ENCODE measurements at places on chromosomes 13 and 19. TPM values are rescaled to one million over a fixed set of nuclear protein-coding genes. Genes with fewer than 3 reads are reported as not detected.
A peak's percentile ranks its signal among the peaks of the same experiment; 100 is the strongest.

PGLYRP2 gene
- total RNA-seq, result not detected

ZNF576 gene
- total RNA-seq, result 21.4 TPM

DNA sequence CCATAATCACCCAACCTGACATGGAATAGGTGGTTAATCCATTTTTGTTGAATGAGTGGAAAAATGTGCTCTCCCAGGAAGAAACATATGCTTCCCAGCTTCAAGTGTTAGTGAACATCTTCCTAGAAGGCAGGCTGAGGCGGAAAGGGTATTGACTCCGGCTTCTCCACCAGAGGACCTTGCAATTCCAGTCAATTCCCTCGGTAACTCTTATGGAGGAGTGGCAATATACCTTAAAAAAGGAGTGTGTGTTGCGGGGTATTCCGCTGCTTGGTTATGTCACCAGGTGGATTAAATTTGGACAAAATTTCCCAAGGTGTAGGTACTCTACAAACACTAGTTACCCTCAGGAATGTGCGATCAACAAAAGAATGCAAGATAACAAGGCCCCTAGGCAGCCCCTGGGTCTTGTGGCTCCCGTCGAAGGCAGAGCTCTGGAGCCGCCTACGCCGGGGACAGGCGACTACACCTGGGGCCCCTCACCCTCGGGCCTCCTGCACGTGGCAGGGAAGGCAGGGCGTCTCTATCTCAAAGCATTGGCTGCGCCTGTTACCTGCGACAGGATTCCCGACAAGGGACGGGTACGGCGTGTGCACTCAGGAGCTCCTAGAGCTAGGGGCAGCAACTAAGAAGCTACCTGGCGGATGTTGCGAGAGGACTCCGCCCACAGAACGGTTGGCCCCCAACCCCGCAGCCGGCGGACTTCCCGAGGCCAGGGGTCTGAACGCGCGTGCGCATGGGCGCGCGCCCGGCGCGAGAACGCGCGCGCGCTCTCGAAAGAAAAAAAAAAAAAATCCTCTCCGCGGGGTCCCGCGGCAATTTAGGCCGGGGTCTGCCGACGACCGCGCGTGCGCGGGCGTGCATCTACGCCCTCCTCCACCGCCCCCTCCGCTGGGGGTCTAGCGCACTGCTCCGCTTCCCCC, at the start of gene WDR87:
Gene WDR87 (minus strand): TSS at position 649 of the 923 bp plus-strand sequence. CDS start 8,355 bp downstream, outside the sequence.
- DNase-seq, result peak; percentile 39

DNA sequence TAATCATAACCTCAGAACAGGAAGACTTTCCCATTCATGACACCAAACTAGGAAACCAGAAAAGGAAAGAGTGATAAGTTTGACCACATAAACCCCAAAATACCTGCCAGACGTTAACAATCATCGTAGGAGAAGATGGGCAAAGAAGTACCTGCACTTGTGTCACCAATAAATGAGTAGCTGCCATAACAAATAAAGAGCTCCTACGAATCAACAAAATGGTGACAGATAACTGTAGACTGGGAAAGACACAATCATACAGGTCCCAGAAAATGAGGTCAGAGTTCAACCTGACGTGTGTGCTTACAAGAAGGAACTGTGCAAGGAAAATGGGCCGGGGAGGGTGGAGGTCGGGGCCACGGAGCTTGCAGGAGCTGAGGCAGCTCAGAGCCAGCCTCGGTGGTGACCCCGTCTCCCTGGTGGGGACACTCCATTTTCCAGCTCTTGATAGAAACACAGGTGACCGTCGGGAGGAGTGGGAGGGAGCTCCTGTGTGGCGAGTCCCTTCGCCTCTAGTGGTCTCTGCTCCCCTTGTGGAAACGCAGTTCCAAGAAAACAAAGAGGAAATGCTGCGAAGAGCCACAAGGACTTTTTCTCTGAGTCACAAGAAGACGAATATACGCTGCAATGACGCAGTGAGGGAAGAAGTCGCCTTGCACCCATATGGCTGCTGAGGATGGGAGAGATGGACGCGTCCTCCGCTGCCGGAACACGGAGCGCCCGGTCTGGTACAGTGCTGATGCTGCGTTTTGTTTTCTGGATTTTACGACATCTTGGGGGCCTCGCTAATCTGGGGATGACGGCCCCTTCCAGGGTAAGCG, 9.5 kb downstream of the PIP5K1C start:
- DNase-seq, result no peak

CEACAM5 gene
- not detected for total RNA-seq

DNA sequence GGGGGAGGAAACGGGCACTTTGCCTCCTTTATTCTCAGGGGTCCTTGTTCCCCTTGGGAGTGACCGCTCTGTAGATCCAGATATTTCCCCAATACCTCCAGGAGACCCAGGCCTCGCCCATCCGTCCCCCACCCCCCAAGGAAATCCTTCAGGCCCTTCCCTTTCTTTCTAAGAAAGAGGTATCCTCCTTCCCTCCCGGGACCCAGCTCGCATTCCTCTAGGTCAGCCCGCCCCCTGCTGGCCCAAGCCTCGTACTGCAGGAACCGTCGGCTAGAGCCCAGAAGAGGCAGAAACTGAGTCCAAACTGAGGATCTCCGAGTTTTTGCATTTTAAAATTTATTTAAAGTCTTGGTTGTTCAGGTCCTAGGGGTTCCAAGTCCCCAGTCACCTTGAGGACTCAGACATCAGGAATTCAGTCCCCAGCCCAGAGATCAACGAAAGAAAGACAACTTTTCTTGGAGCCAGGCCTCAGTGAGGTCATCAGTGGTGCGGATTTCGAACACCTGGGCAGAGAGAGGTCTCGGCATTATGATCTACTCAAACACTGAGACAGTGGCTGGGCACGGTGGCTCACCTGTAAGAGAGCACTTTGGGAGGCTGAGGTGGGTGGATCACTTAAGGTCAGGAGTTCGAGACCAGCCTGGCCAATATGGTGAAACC, 7.5 kb upstream of the LRFN1 start:
- peak; percentile 88 for DNase-seq

DNA sequence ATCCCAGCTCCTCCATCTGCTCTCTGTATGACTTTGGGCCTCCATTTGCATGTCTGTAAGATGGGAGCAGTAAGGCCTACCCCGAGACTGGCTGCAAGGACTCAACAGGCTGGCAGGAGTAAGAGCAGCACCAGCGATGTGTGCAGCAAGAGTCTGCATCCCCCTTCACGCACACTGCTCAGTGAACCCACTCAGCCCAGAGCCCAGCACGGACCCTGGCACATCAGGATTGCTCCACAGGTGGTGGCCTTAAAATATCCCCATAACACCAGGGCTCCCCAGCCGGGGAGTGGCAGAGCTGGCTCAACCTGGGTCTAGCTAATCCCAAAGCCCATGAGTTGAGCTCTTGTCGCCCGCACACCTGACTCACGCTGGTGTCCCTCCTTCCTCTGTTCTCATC, 23.4 kb downstream of the VRK3 start:
- DNase-seq, result no peak

DNA sequence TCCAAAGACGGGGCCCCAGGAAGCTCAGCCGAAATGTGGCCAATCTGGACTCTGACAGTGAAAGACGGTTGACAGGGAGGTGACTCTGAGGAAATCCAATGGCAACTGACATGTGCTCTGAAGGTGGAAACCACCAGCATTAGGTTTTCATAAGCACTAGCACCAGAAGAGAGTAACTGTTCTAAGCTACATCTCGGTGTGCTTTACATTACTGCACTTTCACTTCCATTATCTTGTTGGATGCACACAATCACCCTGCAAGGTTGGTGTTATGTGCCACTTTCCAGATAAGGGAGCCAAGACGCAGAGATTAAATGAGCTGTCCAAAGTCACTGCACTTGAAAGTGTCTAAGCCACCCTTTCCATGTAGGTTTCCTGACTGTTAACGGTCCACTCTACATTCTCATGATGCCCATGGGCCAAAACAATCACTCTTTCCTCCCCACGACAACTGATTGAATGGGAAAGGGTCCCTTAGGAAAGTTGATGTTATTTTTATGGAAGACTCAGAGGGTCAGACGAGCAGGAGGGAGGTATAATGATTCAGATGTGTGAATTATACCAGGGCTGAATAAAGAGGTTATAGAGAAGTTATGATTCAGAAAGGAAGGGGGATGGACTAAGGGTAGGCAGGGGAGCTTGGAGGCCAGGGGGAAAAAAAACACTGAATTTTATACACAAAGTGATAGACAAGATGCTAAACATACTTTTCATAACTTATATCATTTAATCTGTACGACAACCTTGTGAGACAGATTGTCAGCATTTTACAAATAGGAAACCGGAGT, 52.8 kb downstream of the RUBCNL start:
- no peak for DNase-seq

- no peak for DNase-seq
Observed at GRCh38 chr13:21150013-21150412, 26.3 kb downstream of the SKA3 start.

- DNase-seq, result no peak
Observed at GRCh38 chr13:46797501-46798237, 708 bp upstream of the ESD start.

DNA sequence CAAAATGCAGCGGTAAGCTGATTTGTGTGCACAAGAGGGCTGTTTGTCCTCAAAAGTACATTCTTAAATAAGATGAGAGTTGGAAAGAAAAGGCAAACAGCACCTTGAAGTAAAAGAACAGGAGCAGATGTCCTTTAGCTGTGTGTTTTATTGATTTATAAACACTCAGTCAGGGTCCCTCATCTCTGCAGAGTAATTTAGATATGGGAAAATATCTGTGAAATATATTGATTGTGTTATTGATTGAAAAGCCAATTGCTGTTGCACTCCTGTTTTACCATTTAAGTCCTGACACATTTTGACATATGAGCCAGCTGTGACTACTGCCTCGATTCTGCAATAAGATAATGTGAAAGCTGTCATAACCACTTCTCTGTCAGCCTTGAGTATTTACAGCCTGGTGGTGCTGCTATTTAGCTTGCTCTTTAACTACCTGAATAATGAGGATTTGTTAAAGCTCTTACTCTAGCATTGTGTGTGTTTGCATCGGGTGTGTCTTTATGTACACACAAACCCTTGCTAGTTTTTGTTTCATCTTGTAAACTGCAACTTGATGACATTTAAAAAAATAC, 550.1 kb downstream of the DACH1 start:
- no peak for DNase-seq

- DNase-seq, result no peak
Observed at GRCh38 chr13:98582947-98583346, 6.0 kb upstream of the STK24 start.

TMEM272 gene
- not detected for total RNA-seq

ACP7 gene
- not detected for total RNA-seq

ZSCAN4 gene
- not detected for total RNA-seq

INAFM1 gene
- total RNA-seq, result 71.7 TPM

DNA sequence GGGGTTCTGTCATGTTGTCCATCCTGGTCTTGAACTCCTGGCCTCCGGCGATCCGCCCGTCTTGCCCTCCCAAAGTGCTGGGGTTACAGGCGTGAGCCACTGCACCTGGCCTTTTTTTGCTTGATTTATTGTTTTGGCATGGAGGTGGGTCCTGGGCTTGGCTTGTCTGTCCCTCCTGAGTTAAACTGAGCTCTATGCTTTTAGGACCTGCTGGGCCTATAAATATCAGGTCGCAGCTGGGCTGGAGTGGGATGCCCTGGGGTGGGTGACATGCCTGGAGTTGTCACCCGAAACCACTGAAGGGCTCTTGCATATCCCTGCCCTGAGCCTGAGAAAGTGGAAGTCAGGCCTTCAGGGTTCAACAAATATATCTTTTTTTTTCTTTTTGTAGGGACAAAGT, 5.5 kb downstream of the ARRDC5 start:
- DNase-seq, result no peak

DNA sequence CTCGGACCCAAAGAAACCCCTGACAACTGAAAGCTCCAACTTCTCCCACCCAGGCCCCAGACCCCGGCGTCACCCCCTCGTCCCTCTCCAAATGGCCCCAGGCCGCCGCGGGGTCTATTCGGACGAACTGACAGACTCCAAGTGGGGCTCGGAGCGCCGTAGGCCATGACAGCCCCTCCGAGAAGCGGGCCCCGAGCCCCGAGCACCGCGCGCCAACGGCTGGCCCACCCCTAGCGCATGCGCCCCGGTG, 360 bp downstream of the DDX39A start:
- no peak for DNase-seq

CKM gene
- 0.39 TPM for total RNA-seq

DNA sequence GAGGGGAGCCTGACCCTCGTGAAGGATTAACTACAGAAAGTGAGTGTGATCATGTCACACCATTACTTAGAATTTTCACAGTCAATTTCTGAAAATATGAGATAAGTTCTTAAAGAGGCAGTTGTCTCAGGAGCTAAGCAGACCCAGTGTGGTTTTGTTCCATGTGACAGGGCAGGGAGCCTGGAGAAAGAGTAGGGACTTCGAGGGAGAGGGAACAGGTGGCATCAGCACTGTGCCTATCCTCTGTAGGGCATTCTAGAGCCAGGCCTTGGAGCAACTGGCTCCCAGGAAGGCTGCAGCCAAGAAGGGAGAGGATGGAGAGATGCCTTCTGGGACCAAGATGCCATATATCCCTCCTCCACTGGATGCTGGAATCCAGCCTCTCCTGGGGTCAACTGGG, 183.0 kb downstream of the TSHZ3 start:
- DNase-seq, result no peak

Data from adrenal gland (tissue), 19 donors.